ENCODE measurements at places on chromosomes 2 and 18.

DNA sequence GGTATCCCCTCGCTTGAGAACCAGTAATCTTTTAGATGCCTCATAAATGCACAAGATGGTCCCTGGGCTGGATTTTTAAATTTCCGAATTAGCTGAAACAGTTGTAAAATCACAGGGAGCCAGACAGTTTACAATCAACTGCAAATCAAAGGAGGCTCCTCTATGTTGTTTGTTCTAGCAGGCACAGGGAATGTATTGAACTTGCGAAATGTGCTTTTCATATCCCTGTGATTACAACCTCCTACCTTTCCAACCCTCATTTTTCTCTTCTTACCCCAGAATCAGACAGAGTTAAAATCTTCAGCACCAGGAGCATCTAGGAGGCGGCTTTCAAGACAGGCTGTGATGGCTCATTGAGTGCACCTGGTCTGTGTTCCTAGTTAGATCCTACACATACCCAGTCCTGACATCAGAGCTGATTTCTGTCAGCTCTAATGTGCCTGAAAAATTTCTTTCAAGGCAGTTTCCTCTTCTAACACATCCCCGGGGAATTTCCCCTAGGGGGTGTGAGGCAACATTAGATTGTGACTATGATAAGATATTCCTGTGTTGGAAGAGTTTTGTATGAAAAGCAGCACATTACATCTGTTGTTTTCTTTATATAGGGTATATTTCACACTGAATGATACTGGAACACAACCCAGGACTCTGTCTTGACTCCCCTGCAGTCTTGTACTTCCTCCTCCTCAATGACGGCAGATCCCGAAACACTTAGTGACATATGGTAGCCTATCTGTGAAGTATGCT lies 17.9 kb upstream of the CAVIN2 start:
- DNase-seq: no peak

DNA sequence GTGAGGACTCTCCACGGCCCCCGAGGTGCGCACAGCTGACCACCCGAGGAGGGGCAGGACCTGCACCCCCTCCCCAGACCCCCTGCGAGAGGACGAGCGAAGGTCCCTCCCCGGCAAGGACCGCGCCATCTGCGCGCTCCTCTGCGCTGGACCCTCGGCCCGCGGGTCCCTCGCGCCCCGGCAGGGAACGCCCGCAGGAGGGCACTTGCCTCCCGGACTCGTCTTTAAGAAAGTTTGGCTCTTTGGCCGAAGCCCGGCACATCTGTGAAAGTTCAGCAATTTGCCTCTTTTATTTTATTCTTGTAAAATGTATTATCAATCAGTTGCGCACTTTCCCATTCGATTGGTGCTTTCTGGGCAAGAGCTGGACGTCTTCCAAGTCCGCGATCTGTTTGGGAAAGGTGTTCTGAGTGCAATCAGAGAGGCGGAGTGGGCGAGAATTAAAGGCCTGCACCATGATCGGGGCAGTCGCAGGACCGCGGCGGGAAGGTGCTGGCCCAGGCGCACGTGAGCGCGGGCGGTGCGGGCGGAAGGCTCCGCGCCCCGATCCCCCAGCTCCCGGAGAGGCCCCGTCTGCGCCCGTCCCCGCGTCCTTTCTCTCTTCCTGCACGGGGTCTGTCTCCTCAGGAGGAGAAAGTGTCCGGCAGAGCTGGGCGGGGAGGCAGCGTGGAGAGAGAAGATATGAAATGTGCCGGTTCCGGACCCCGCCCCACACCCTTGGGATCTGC lies 1.6 kb upstream of the ALKAL2 start:
- DNase-seq: peak; percentile 46

DNA sequence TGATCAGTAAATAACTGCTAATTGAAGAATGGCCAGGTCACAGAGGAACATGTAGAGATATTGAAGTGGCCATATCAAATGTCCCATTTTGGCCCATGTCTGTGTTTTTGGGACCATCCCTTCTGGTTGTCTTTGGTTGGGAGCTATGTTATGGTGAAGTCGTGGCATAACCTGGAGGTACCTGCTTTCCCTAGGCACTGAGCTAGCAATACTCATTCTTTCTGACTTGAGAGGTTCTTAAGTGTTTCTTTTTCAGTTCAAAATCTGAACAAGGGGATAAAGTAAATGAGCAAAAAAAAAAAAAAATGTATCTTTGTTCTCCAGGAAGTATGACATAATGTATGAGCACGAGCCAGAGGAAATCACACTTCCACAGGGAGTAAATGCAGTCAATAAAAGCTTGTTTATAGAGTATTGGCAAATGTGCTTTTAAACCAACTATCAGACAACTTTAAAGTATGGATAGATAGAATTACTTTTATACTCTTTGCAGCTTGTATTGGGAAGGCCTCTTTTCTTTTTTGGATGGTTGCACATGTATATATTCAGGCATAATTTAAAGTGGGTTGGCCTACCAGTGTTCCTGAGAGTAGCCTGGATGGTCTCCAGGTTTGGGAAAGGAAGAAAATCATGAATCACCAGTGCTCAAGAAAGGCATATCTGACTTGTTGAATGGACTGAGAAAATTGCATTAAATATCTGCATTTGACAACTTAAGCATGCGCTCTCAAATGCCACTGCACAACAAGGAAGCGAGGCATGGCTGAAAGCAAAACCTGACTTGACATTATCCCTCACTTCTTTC lies 125.0 kb downstream of the SPHKAP start:
- DNase-seq: peak; percentile 30

DNA sequence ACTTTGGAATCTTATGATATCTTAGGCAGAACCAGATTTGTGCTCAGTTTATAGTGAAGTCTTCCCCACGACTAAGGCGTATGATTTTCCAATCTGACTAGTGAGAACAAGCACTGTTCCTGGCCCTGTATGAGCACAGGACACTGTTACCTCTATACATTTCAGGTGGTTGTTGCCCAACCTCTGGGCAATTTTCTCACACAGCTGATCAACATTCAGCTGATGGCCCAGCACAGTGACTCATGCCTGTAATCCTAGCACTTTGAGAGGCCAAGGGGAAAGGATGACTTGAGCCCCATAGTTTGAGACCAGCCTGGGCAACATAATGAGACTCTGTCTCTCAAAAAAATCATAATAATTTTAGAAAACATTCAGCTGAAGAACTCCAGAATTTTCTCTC lies 119.5 kb downstream of the ASXL3 start:
- no peak for DNase-seq

- DNase-seq: no peak
Measured at GRCh38 chr2:168819050-168819715, 16.7 kb downstream of the NOSTRIN start.

- no peak for DNase-seq
Measured at GRCh38 chr2:44126106-44126797, 42.4 kb upstream of the PPM1B start.

DNA sequence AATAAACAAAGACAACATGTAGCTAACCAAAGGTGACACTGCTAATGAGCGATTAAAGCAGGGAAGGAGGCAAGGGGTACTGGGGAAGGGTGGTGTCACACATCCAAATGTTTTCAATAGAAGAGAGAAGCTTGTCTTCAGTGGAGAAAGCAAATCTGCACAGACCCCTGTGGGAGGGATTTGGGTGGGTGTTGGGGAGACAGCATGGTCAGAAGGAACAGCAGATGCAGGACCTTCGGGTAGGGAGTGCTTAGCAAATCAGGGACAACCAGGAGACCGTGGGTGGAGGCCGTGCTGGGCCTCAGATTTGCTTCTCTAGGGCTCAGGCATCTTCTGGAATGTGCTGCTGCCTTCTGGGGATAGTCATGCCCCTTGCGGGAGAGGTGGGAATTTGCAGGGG lies 185.3 kb upstream of the RAB6C start:
- no peak for DNase-seq

DNA sequence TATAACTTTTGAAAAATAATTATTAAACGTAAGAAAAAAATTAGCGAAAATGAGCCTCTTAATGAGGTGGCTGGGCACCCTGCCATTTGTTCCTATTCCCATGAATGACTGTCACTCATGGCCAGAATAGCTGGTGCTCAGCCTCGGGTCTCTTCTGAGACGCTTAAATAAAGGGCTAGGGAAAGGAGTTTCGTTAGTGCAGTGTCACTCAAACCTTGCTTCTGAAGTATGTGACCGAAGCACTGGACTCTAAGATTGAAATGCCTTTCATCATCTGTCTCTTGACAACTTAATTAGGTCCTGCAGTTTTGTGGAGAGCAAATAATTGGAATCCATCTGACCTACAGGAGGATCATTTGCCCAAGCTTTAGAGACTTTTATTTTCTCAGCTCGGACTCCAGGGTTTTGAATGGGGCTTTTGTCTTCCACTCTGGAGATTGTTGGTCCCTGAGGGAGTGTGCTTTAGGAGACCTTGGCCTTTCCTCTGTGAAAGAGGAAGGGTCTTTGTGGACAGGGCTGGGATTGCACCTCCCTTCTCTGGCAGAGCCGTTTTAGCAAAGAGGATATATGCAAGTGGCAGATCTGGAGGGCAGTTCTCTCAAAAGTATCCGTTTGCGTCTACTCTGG lies 42.3 kb upstream of the FHOD3 start:
- no peak for DNase-seq

GRCh38 chr18:12640881-12641200 lies 17.1 kb downstream of the SPIRE1 start:
- no peak for DNase-seq

- DNase-seq: no peak
Measured at GRCh38 chr2:215019521-215020145, 118.8 kb downstream of the ABCA12 start.

DNA sequence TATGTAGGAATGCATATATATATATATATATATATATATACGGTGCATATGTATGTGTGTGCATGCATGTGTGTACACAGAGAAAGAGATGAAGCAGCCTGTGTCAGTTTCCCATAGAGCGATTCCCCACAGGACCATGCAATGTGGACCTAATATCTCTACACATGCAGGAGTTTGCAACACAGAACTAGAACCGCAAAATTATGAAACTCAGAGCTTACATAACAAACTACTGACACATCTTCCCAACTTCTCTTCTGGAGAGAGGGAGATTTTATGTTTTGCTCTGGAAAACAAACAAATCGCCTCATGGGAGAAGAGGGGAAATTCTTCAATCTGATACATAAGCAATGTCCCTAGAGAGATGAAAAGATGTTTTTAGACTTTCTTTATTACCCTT lies 377.2 kb downstream of the LRATD1 start:
- DNase-seq: no peak

DNA sequence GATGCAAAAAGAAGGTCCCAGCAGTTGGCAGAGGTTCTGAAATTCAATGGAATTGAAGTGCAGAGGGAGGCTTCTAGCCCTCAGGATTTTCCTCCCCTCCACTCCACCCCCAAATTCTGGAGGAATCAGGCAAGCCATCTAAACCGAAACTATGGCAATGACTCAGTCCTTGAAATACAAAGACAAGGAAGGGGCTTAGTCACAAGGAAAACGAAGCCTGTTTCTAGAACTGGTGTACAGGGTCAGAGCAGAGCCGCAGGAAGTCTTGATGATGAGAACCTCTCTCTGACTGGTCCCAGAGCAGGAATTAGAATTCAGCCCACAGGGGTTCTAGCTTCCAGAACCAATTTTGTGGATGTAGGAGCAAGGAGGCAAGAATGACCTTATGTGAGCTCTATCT lies 111.7 kb upstream of the SCN1A start:
- DNase-seq: no peak

- peak; percentile 29 for DNase-seq
Measured at GRCh38 chr2:241559323-241560161, 997 bp downstream of the BOK start.

DNA sequence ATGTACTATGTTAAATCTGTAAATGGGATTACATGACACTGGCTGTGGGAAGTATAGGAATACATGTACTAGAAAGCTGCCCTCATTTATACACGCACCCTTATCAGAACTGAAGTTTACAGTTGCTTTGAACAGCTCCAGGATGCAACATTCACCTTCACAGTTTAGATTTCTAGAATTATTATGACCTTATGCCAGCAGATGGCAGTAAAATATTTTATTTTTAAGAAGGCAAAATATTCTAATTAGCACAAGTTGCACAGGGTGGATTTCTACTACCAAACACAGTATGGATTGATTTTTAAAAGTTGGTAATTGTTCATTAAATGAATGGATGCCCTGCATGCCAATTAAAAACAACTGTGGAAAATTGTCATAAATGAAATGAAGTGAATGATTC lies 670.4 kb downstream of the KCNJ3 start:
- DNase-seq: no peak

DNA sequence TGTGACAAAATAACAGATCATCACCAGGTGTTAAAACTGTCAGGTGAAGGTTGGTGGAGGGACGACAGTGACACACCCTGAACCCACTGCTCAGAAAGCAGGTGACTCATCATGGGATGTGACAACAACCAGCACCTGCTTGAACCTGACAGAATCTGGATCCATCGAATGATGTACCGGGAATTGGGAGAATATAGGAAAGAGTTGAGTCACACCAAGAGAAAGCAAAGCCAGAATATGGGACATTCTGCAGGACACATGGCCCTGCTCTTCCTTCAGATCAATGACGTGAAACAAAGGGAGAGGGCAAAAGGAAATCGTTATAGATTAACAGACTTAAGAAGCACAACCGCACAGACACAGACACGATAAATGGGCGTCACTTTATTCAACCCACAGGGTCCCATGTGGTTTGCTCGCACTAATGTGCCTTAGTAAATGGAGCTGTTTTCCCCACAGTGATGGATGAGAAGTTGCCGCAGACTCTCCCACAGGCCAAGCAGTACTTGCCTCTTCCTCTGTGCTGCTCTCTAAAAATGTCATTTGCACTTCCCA lies 100.1 kb downstream of the CRACDL start:
- no peak for DNase-seq

DNA sequence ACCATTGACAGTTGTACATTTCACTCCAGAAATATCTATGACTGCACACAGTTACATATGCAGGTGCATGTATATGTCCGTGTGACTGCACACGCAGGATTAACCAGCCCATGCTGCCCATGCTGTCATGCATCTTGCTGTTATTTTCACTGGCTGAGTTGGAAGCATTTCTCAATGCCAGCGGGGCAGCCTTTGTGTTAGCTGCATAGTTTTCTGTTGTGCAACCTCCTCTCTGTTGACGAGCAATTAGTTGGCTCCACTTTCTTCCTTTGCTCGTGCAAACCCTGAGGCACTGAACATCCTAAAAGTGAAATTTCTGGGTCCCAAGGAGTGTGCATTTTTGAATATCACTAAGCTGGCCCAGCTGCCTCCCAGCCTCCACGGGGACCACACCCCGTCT lies 133.4 kb upstream of the GLI2 start:
- DNase-seq: no peak

- no peak for DNase-seq
Measured at GRCh38 chr2:83104202-83104601, 1354.9 kb downstream of the SUCLG1 start.

Data from DMS79 treated with DMSO at 0.1 percent for 48 hours (cell line).